ENCODE measurements at places on chromosomes 2 and 18.

DNA sequence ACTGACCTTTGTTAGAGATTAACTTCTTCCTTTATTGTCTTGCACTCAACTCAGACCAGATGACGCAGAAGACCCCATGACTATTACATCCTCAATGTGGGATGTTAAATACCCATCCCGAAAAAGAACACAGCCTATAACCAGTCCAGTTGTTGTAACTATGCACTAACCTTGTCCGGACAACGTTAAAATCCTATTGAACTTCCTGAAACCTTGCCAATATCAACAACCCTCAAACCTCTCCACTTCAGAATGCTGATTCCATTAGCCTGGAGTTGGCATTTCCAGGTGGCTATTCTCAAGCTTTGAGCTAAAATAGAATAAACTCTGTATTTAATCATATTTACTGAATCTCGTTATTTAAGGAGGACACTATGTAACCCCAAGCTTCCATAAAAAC is 13.6 kb downstream of the NMS start:
- no peak for DNase-seq

- no peak for DNase-seq
Observed at GRCh38 chr2:54546518-54546917, 90.4 kb downstream of the SPTBN1 start.

DNA sequence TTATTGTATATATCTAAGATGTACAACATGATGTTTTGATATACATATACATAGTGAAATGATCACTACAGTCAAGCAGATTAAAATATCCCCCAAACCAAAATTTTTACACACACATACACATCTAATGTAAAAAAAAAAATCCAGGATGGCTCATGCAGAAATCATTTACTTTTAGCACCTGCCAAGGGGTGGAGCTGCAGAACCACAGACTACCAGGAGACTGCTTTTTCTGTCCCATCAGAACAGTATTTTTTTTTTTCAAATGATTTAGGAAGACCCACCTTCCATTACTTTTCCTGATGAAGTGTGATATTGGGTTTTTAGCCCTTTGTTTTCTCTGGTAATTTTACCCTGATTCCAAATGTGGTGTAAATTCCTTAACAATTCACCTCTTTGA is 61.9 kb downstream of the AQP4 start:
- DNase-seq = no peak

GRCh38 chr2:73516033-73516432 is 126.2 kb downstream of the NAT8 start:
- no peak for DNase-seq

- DNase-seq = no peak
Observed at GRCh38 chr18:36274083-36274715, 23.3 kb upstream of the FHOD3 start.

GRCh38 chr2:164439885-164440284 is 181.4 kb downstream of the GRB14 start:
- no peak for DNase-seq

- no peak for DNase-seq
Observed at GRCh38 chr18:42533009-42533575, 578.1 kb downstream of the PIK3C3 start.

GRCh38 chr18:49073437-49073836 is 122.7 kb upstream of the SMAD7 start:
- no peak for DNase-seq

- no peak for DNase-seq
Observed at GRCh38 chr2:7053650-7054265, 136.5 kb downstream of the RNF144A start.

All from GM04503 (cell line).